ENCODE measurements at places on chromosomes 6 and 20.

GRCh38 chr20:9409352-9409751, 105.0 kb upstream of the LAMP5 start:
- no peak for DNase-seq

GRCh38 chr6:144715344-144715743, 430.2 kb downstream of the UTRN start:
- DNase-seq: peak; percentile 17

- DNase-seq: no peak
These were observed 79.5 kb upstream of the ISM1 start for GRCh38 chr20:13141546-13141945.

DNA sequence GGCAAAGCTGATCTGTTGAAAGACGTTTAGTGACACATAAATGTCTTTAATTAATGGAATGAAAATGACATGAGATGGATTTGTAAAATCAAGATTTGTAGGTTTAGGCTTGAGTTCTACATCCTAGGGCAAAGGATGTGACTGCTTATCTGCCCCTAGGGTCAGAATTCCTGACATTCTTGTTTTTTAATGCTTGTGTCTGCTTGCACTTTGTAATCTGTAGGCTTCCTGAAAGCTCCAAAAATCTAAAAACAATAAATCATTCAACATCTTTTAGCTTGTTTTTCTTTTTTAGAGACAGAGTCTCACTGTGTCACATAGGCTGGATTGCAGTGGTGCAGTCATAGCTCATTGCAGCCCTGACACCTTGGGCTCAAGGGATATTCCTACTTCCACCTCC, 107.9 kb upstream of the MLIP start:
- DNase-seq: no peak

GRCh38 chr6:12138381-12138780, 126.3 kb downstream of the HIVEP1 start:
- no peak for DNase-seq

DNA sequence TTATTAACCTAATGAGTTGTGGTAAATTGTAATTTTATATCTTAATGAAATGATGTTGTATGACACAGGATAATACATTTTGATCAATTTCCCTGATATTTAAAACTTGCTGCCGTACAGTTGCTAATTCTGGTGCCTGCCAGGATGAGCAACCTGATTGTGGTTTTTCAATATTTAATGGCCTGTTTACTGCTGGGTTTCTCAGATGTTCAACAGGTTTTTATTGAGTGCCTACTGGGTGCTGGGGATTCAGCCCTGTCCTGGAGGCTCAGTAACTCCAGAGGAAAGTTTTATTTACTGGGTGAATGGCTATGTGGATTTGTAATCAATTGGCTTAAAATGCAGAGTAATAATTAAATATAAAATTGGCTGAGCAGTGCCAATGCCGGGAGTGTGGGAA, 8.0 kb downstream of the TOX2 start:
- DNase-seq: no peak

- no peak for DNase-seq
These were observed 894 bp downstream of the PYGB start for GRCh38 chr20:25248786-25249172.

DNA sequence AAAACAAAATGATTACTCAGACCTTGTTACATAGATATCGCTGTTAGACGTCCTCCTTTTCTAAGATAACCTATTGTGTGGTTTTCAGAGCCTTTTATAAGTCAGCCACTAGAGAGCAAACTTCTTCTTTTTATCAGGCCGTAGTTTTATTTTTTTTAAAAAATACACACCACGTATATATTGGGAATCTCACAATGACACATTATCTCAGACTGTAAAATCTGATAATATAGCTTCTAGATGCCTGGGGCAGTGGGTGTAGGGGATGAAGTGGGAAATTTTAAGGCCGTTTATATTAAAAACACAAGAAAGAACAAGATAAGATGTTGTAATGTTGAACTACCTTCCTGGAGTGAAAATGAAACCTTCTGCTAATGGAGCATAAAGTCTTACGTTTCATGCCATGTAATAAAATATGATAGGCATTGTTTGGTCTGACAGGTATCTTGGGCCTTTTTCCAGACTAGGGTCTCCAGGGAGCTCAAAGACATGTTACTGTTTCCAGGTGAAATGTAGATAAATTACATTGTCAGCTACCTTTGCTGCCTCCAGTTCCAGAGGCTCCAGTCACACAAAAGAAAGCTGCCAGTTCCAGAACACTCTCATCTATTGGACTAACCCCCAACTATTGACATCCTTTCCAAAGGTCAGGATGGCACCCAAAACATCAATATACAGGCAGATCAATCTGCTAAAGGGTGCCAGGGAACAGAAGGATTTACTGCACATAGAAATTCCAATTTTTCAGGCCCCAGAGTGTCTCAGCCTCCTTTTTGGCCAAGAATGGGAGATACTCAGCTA, 130.2 kb upstream of the AKIRIN2 start:
- DNase-seq: peak; percentile 55

DNA sequence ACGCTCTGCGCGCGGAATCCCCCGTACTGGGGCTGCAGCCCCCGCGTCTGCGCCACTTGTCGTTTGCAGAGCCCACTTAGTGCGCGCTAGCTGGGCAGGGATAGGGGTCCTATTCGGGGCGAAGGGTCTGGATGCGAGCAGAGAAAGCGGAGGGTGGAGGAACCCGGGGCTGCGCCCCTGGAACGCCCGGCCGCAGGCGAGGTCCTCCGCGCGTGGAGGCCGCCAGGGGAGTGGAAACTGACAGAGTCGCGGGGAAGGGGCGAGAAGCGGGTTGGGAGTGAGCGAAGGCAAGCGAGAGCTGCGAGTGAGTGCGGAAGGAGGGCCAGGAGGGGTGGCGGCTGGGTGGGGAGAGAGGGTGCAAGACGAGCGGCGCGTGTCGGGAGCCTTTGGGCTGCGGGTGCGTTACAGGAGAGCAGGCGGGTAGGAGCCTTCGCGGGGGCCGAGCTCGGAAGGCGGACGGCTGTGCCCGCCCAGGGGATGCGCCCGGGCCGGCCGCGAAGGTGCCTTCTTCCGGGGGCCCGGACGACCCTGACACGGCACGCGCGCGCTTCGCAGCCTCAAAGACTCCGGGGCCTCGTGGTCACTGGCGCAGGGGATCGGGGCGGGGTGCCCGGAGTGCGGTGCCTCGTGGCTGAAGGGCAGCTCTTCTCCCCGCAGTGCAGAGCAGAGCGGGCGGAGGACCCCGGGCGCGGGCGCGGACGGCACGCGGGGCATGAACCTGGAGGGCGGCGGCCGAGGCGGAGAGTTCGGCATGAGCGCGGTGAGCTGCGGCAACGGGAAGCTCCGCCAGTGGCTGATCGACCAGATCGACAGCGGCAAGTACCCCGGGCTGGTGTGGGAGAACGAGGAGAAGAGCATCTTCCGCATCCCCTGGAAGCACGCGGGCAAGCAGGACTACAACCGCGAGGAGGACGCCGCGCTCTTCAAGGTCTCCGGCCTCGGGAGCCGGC, 1.2 kb downstream of the IRF4 start:
- no peak for DNase-seq

Data from dermis blood vessel endothelial cell (primary cell).